Activated CD4-positive, alpha-beta T cell treated with anti-CD3 and anti-CD28 coated beads, Interleukin-2, amount 10 ng/mL, durations not matched to agents 24 days and 14 days (primary cell): ENCODE measurements at places on chromosomes 7 and 10. TPM values are rescaled to one million over a fixed set of nuclear protein-coding genes. Genes with fewer than 3 reads are reported as not detected.

The CFAP46 gene
- total RNA-seq, result not detected in 2 replicates

The POLL gene
- 32.2 and 33.8 TPM in 2 replicates for total RNA-seq

The RPP30 gene
- total RNA-seq, result 86.4 and 86.9 TPM in 2 replicates

DNA sequence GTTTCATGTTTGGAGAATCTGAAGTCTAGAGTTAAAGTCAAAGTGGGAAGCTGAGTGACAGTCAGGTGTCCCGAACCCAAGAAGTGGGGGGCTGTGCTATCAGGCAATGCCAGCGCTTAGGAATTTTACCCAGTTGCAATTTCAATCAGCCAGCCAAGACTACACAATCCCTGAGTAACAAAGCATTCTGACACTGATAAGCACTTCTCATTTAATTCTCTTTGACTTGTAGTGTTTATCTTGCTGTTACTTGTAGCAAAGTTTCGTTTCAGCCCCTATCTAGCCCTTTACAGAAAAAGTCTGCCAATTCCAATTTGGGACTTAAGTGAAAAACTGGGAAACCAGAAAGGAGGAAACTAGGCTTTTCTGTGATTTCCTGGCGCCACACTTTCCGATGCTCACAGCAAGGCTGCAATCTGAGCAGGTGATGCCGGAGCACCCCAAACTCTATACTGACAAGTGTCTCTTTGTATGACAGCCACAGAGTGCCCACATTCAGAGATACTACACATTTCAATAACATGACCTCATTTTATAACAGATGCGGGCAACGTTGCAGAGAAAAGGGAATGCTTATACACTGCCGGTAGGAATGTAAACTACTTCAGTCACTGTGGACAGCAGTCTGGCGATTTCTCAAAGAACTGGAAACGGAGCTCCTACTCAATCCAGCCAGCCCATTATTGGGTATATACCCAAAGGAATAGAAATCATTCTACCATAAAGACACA, 61.0 kb downstream of the ITIH5 start:
- H3K27ac ChIP-seq, result no peak overlapping the region
- H3K36me3 ChIP-seq, result no peaks in the 10 kb centered on the region
- H3K27me3 ChIP-seq, result peaks cover 3% of the 10 kb centered on the region
- DNase-seq, result no peak
- H3K4me1 ChIP-seq, result peaks cover 2% of the 10 kb centered on the region

DNA sequence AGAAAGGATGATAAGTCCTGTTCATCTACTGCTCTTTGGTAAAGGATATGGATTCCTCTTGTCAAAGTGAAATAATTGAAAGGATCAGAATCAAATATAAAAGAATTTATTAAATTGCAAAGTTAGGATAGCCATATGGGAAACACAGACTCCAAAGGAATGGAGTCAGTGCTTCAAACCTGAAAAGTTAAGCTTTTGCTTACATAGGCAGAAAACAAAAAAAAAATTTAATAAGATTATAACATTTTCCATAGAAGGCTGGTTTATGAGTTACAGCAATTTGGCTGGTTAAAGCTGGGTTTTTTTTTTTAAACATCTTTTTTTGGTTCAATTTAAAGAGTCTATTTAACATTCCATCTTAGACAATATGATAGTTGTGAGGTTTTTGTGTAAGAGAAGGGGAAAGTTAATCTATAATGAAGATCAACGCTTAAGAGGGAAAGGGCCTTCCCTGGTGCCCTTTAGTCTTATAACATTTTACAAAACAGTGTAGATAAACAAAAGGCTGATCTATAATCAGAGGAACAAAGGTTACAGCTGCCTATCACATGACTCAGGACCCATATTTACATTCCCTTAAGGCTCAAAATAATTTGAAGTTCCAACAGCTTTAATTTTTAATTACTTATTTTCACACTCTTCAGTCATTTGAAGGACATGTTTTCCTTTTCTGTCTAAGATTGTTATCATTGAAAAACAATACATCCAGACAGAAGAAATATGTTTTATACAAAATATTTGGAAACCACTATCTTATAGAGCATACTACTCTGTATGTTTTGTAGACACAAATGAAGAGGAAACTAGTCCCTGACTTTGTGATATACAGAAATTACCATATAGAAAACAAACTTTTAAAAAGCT, 234.3 kb upstream of the MBL2 start:
- no peak overlapping the region for H3K27ac ChIP-seq
- H3K4me1 ChIP-seq, result no peaks in the 10 kb centered on the region
- DNase-seq, result no peak
- no peak overlapping the region for H3K4me3 ChIP-seq
- no peaks in the 10 kb centered on the region for H3K36me3 ChIP-seq
- H3K27me3 ChIP-seq, result no peaks in the 10 kb centered on the region

- DNase-seq, result peak; percentile 63
- no peaks in the 10 kb centered on the region for H3K4me1 ChIP-seq
- H3K27me3 ChIP-seq, result peaks cover 14% of the 10 kb centered on the region
- no peak overlapping the region for H3K4me3 ChIP-seq
Observed at GRCh38 chr7:5284304-5285281, 1.9 kb downstream of the SLC29A4 start.

GRCh38 chr10:34231441-34232180, 583.5 kb downstream of the PARD3 start:
- no peak overlapping the region for H3K4me3 ChIP-seq
- H3K4me1 ChIP-seq, result no peaks in the 10 kb centered on the region
- peaks cover 5% of the 10 kb centered on the region for H3K27me3 ChIP-seq
- DNase-seq, result no peak
- no peak overlapping the region for H3K27ac ChIP-seq

GRCh38 chr7:30941582-30942323, 22.0 kb upstream of the GHRHR start:
- no peaks in the 10 kb centered on the region for H3K36me3 ChIP-seq
- H3K27ac ChIP-seq, result no peak overlapping the region
- no peaks in the 10 kb centered on the region for H3K4me1 ChIP-seq
- peaks cover 44% of the 10 kb centered on the region for H3K27me3 ChIP-seq
- DNase-seq, result no peak
- H3K4me3 ChIP-seq, result no peak overlapping the region
